ENCODE measurements at places on chromosomes 1 and 21.

DNA sequence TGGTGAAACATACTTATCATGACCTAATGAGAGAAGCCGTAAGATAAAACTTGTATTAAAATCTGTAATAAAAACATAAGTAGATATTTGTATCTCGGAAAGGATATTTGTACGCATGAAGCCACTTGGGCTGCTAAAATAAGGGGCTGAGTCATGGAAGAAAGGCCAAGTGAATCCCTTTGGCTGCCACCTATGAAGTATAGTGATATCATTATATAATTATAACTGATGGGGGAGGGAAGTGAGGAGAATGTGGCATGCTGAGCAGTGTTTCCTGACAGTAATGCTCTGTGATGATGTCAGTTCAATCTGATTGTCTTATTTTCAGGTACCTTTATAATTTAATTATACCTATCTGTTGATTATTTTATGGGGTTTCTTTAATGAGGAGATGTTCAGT is 13.6 kb downstream of the RWDD3 start:
- no peak for DNase-seq

DNA sequence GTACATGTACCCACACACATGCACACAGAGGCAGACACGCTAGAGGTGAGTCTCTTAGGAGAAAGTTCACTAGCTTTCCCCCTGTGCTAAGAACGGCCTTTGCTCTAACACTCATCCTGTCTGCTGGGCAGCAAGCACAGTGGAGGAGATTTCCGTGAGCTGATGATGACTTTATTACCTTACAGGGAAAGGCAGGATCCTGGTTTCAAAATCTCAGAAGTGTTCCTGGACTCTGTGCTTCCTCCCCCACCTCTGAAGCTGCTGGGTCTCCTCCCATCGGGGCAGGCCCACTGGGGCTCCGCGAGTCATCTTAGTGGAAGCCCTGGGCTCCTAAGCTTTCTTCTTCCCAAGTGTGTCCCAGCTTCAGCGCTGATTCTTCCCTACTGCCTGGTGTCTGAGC is 2.7 kb downstream of the FAM3B start:
- DNase-seq, result no peak

GRCh38 chr1:215416497-215416896 is 150.6 kb upstream of the KCTD3 start:
- DNase-seq, result no peak

DNA sequence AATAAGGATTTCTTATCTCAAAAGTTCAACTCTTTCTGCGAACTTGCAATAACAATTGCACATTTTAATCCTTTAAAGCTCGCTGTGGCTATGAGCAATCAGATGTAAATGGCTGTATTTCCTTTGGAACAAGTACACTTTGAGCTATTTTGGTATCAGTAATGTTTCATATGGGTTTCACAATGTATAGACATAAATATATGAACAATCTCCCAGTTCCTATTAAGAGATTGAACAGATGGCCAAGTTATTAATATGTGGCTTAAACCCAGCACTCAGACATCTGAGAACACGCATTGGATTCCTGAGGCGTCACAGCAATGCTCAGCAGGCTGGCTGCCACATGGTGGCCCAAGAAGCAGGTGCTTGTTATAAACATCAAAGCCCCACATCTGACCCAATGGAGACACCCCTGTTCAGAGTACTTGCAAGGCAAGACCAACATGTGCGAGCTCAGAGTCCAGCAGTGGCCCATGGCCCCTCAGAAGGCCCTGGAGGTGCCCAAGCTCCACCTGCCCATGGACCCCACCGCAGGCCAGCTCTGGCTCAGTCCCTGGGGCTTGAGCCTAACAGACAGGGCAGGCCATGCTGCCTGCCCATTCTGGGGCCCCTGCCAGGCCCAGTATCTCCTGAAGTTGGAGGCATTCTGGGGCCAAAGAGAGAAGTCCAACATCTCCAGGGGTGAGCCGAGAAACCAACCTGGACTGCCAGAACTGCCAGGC is 23.7 kb downstream of the PSMG1 start:
- DNase-seq, result no peak

DNA sequence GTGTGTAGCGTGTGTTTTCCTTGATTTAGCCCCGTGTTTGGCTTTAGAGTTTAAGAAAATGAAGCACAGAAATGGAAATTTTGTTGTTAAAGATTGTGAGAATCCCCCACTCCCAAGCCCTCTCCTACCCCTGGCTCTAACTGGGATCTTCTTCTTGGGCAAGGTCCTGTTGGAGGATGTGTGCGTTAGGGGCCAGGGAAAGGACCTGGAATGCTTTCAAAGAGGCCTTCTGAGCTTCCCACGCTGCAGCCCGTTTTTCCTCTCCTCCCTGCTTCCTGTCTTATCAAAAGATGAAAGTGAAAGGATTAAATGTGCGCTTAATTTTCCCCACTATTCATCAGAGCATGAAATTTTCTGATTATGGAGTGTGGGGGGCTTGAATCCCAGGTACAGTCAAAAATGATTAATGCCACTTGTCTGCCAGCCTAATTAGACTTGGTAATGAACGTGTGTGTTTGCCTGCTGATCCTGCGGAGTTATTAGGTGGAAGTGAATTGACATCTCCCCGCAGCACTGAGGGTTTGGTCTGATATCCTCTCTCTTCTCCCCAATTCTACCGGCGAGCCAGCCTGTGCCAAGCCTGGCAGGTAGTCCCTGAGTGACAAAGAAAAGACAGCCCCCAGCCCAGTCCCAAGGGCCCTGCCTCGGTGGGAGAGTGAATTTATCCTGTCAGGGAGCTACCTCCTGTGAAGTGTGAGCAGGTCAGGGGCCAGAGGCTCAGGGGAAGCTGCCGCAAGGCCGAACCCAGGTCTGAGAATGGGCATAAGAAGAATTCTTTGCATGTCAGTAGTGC is 4.9 kb downstream of the RASSF5 start:
- no peak for DNase-seq

DNA sequence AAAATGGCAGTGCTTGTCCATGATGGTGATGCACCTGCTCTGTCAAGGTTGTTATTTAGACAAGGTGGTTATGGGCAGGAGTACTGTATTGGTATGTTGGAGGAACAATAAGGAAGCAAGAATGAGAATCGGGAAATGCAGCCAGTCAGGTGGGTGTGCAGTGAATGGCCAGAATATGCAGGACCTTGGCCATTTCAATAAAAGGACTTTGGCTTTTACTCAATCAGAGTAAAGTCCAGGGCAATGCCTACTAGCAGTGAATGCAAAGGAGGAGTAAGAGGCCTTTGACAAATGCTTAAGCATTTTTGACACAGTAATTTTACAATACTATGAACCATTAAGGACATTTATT is 2.4 kb upstream of the CHML start:
- DNase-seq, result no peak

DNA sequence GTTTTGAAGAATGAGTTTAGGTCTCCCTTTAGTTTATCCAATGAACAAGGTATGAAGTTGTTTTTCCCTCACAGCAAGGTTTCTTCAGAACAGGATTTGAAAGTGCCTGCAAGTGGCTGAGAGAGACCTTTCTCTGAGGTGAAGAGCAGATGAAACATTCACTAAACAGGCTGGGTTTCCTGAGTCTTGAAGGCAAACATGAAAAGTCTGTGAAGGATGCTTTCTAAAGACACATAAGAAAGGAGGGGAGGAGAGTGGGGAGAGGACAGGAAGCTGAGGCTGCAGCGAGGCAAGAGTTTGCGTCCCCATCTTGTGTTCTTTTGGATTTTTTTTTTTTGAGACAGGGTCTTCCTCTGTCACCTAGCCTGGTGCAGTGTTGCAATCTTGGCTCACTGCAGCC is 95.7 kb upstream of the SIM2 start:
- no peak for DNase-seq

- no peak for DNase-seq
Measured at GRCh38 chr1:214281720-214282629, 1.0 kb downstream of the SMYD2 start.

GRCh38 chr1:189269011-189269410 is 1208.7 kb downstream of the BRINP3 start:
- no peak for DNase-seq

DNA sequence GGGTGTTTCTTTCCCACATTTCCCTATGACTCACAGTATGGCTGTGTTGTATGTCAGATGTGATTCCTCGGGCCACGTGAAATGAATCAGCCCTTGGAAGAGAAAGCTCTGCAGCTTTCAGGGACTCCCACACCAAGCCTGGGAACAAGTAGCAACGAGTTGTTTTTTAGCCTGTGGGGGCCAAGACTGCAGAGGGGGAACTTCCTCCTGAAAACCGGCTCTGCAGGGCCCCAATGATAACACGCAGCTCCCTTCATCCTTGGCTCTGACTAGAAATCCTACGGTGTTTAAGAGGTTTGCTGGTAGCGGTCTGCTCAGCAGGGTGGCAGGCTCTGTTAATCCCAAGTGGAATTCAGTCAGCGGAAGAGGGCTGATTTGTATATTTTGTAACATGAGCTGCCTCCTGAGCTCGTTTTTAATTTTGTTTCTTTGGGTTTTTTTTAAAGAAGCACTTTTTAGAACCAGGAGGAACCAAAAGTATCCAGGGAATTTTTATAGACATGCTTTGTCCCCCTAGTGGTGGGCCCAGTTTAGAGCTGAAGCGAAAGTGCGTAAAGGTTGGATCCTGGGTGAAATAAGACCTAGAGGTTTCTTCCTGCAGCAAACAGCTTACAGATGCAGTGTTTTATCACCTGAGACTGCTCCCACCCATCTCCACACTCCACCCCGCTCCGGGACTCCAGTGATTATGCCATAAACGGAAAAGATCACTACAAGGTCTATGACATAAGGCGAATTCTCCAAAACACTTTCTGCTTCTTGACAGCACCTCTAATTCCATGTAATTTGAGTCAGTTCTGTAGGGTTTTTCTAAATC is 48.8 kb downstream of the LAMC2 start:
- DNase-seq, result peak; percentile 94

DNA sequence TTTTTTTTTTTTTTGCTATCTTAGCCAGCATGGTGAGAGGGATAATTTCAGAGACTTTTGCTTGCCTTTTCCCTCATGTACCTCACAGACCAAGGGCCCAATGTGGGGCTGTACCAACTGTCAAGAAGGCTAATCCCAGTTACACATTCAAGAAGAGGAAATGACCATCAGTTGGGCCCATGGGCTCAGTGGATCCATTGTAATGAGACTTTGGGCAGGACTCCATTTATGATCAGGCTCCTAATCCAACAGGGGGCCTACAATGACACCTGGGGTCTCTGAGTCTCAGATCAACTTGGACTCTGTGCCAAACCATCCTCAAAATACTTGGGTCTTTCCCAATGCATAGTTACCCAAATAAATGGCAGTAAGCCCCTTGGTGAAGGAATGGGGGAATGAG is 450.4 kb upstream of the VAMP3 start:
- no peak for DNase-seq

GRCh38 chr1:101264697-101265096 is 27.9 kb downstream of the S1PR1 start:
- no peak for DNase-seq

DNA sequence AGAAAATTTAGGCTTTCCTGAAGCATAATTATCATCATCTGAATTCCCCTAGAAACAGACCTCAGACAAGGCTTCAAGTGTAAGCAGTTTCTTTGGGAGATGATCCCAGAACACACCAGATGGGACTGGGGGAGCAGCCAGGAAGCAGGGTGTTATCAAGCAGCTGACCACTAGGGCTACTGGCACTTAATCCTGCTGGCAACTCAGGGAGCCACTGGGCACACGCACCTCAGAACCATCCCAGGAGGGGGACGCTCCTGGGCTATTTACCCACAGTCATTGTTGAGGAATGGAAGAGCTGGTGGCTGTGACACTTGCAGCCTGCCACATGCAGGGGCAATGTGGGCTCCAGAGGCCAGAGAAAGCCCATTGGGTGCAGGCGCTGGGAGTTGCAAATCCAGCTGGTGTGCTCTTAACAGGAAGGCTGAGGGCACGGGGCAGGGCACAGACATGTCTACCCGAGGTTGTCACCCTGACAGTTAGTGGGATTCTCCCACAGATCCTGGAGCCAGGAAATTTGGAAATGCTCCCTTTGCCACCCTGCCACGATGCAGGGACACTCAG is 15.1 kb upstream of the IL22RA1 start:
- no peak for DNase-seq

- DNase-seq, result no peak
Measured at GRCh38 chr1:117555806-117556205, 50.0 kb upstream of the TENT5C start.

DNA sequence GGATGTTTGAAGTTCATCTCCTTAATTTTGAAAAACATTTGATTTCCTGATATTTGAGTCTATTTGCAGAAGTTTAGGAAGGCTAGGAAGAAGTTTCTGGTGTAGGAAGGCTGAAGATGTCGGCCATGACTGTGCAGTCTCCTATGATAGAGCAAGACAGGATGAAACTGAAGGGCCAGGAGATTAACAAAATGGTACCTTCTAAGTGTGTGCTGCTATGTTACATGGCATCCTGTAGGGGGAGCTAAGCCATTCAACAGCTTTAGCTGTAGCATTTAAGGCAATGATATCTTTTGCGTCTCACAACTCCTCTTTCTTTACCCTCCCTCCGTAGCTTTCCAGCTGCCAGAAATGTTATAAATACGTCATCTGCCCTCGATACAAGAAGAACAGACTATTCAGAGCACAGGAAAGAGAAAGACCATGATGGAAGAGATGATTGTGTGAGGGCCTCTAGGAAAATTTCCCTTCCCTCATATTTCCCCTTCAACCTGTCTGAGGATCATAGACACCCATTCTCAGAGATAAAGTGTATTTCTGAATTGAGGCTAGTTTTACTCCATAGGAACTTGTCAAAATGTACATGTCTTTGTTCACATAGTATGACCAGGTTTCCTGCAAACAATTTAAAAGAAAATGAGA is 61.1 kb downstream of the XCL1 start:
- peak; percentile 7 for DNase-seq

GRCh38 chr1:27011058-27011764 is 1.4 kb downstream of the TENT5B start:
- no peak for DNase-seq

DNA sequence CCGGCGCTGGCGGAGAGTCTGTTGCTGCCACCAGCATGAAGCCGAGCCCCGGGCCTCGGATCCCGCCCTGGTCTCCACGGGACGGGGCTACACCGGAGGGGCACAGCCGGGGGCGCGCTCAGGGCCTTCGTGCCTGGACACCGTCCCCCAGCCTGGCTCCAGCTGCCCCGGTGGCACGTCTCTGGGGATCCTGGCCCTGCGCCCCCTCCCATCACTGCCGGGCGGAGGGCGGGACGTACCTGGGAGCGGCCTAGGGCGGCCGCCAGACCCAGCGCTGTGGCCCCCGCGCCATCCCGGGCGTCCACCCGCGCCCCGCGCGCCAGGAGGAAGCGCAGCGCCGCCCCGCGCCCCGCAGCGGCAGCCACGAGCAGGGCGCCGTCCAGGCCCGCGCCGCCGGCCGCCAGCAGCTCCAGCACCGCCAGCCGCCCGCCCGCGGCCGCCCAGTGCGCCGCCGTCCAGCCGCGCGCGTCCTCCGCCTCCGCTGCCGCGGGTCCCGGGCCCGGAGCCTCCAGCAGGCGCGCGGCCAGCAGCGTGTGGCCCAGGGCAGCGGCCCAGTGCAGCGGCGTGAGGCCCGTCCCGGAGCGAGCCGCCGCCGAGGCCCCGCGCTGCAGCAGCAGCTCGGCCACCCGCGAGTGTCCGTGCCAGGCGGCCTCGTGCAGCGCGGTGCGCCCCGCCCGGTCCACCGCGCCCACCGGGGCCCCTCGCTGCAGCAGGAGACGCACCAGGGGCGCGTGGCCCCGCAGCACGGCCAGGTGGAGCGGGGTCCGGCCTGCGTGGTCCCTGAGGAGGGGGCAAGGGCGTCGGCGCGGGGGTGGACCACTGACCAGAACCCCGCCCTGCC is 1.0 kb downstream of the ANKRD65 start:
- DNase-seq, result no peak

GRCh38 chr1:91779548-91780021 is 106.4 kb downstream of the TGFBR3 start:
- no peak for DNase-seq

GRCh38 chr1:219460896-219461815 is 151.7 kb downstream of the ZC3H11B start:
- DNase-seq, result no peak

Measured in pulmonary artery endothelial cell (primary cell).